Renal pelvis (tissue), 12 donors: ENCODE measurements at places on chromosomes 1 and 21.

- no peak for DNase-seq
Observed at GRCh38 chr1:151825204-151825603, 6.4 kb downstream of the RORC start.

GRCh38 chr1:226309398-226310244 is 657 bp upstream of the LIN9 start:
- DNase-seq, result peak; percentile 26

DNA sequence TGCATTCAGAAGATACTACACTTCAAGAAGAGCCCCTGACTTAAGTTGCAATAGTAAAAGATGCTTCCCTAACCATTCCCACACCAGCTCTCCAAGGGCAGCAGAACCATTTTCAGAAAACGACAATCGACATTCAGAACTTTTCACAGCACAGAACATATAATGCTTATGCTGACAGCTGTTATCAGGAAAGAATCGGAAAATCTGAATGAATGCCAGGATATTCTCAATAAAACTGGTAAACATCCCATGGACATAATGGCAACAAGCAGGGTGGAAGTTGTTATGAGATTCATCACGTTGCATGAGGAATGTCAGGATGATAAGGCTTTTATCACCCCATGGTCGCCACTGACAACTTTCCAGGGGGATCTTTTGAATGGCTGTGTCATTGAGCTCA is 246.6 kb upstream of the CHRM3 start:
- no peak for DNase-seq

DNA sequence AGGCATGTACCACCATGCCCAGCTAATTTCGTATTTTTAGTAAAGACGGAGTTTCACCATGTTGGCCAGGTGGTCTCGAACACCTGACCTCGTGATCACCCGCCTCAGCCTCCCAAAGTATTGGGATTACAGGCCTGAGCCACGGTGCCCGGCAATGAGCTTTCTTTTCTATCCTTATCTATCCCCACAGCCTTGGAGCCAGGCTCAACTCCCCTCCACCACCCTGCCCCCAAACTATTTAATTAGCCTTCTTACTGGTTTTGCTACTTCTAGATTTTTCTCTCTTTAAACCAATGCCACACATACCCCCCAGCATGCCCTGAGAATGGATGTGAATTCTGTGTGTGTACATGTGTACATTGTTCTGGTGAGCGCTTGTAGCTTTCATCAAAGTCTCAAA is 5.7 kb upstream of the VANGL2 start:
- DNase-seq, result no peak

- peak; percentile 57 for DNase-seq
Observed at GRCh38 chr1:5745800-5746610, 246.2 kb downstream of the NPHP4 start.

DNA sequence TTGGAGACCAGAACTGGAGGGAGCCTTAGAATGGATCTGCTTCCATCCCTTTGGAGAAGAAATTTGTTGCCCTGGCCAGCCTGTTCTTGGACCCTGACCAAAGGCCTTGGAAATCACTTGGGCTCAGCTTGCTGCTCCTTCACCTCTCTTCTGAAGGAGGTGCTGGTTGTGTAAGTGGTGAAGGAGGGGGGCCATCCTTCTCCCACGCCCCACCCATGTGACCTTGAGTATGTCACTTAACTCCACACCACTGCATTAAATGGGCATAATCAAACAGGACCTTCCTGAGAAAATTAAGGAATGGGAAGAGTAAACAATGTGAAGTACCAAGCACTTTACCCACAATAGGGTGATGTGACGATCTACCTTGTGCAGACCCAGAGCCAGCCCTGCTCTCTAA is 68.3 kb upstream of the GJB5 start:
- DNase-seq, result no peak

DNA sequence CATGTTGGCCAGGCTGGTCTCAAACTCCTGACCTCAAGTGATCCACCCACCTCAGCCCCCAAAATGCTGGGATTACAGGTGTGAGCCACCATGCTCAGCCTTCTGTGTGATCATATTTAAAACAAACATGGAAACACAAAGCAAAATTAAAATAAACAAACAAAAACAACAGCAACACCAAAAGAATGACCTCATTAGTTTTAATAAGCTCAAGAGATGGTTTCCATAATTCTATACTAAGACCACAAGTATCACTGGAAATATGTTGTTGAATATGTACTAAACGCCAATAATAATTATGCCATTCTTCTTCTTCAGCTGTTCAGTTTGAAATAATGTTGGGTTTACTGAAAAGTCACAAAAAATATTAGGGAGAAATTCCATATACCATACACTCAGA is 526.4 kb downstream of the LRRIQ3 start:
- DNase-seq, result no peak

DNA sequence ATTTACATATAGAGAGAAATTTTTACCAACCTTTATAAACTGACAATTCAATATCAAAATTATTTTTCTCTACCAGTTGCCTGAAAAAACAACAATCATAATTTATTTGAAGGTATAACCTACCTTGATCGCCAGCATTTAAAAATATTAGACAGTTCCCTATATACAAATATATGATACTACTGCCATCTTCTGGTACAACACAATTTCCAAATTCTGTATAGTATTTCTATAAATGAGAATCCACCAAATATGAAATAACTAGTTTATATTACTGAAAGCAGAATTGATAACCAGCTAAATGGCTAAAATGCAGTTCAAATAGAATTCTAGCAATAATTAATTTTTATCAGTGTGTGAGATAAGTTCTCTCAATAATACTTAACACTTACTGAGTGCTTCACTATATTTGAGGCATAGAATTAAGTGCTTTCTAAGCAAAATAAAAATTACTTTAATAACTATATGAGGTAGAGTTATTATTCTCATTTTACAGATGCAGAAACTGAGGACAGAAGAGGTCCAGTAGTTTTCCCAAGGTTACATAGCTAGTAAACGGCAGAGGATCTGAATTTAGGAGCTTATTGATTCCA is 75.6 kb downstream of the PIGK start:
- DNase-seq, result no peak

GRCh38 chr1:227759341-227760300 is 24.4 kb downstream of the SNAP47 start:
- DNase-seq, result peak; percentile 74

DNA sequence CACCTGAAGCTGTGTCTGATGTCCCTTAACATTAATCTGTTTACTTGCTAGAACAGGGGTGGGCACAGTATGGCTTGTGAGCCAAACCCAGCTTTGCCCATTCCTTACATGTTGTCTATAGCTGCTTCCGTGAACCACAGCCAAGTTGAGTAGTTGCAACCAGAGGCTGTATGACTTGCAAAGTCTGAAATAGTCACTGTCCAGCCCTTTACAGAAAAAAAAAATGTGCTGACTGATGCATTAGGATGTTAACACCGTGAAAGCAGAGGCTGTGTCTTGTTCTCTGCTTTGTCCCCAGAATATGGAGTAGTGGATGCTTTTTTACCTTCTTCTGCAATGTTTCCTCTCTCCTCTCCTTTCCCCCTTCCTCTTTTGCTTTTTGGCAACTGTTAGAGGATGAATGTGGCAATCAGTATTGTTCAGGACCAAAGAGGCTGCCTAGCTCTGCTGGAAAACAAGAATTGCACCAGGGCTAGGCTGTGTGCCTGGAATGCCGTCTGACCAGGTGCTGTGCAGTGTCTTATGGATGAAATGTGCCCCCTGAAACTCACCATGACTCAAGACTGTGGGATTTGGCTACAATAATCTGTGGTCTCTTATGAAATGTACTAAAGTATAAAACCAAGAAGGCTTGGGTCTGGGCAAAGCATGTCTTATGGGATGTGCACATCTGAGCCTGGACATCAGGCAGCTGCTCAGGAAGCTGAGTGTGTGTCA is 79.6 kb upstream of the GCLM start:
- DNase-seq, result no peak

DNA sequence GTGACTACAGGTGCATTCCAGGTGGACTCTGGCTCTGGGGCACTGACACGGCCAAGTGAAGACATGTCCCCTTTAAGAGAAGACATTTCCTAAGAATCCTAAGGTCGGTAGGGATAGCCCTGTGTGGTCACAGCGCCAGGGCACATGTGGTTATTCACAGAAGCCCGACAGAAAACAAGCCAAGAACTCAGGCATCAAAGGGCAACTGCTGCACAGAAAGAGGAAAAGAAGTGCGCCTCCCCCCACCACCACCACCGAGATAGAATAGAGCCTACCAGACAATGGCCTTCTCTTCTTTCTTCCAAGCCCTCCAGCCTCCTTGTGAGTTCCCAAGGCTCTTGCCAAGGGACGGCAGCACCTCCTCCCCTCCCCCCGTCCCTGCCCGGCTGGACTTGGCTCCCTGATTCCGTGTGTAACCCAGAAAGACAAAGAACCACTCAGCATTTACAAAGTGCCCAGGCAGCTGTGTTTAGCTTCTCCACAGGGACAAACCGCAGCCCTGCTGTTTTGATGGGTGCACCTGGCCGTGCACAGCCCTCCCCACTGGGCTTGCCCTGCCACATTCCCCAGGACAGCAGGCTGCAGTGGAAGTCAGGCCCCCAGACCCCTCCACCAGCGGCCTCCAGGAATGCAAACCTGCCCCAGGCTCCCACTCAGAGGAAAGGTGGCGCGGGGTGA is 30.2 kb downstream of the TMPRSS2 start:
- no peak for DNase-seq

DNA sequence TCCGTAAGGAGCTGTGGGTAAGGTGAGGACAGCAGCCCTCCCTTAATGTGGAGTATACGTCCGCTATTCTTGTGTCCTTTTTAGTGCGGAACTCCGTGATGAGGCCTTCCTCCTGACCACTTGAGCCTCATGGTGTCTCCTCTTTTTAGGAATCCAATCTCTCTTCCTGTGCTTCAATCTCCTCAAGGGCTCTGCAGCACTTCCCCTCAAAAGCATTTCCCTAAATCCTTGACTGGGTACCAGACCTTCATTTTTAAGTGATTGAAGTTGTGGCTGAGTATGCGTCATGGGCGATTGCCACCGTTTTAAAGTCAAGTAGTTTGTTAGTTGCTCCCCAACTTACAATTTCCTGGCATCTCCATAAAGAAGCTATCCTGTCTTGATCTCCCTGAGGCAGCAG is 62.8 kb downstream of the SAMSN1 start:
- DNase-seq, result no peak

- DNase-seq, result peak; percentile 62
Observed at GRCh38 chr1:159000625-159001024, 9.1 kb upstream of the IFI16 start.

GRCh38 chr1:53804791-53805505 is 33.1 kb downstream of the NDC1 start:
- DNase-seq, result no peak

DNA sequence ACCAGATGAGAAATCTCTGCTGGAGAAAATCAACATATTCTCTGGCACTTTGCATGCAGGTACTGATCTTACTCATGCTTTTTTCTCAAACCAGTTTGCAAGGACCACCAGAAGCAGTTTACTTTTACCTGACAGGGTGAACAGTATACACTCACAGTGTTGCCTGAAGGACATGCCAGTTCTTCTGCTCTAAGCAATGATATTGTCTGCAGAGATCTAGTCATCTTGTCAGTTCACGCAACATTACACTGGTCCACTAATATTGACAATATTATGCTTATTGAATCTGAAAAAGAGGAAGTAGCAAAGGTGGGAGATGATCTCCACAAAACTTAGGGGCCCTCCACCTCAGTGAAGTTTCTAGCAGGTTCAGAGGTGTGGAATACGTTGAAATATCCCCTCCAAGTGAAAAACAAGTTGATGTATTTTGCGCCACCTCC is 3.8 kb upstream of the S100B start:
- DNase-seq, result no peak
